ENCODE measurements at places on chromosomes 3 and 15. TPM values are rescaled to one million over a fixed set of nuclear protein-coding genes. Genes with fewer than 3 reads are reported as not detected.

- no peak for DNase-seq
Observed at GRCh38 chr15:90799639-90800170, 68.7 kb upstream of the FURIN start.

DNA sequence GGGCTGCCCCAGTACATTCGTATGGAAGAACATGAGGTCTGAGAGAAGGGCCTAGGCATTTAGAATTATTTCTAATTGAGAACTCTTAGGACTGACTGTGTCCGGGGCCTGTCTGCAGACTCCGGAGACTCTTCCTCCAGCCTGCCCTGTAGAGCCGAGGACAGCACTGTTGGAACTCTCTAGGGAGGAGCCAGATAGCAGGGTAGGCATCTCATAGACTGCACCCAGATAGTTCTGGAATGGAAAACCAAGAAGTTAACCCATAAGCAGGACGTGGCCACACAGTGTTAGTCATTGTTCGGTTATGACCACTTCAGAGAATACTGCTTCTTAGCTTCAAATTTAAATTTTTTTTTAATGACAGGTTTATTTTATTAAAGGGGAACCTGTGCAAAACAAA lies 59.5 kb downstream of the SNRK start:
- no peak for DNase-seq

GRCh38 chr3:89522155-89522554 lies 414.7 kb downstream of the EPHA3 start:
- no peak for DNase-seq

DNA sequence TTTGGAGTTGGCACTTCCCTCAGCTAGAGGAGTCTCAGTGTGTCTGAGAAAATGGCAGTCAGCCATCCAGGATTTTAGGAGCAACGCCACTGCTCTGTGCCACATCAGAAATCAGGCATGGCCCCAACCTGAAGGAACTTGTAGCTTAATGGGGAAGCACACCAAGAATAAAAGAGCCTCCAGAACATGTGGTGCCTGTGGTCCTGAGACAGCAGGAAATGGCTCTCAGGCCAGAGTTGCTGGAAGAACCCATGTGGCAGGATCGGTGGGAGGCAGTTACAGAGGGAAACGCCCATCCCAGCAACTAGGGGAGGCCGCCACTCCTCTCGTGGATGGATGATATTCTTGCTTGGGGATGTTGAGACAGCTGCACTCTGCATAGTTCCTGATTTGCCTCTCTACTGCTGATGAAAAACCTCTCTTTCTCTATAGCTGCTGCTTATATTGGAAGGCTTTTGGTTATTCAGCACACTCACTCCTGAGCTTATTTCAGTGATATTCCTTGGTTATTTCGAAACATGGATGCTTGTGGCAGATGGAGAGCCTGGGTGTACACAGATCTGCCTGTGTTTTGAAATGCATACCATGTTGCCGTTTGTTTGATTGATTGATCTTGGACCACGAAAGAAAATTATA lies 52.4 kb downstream of the KLHL25 start:
- no peak for DNase-seq

- DNase-seq, result no peak
Observed at GRCh38 chr15:98703126-98703685, 54.9 kb downstream of the IGF1R start.

GRCh38 chr3:139226731-139227130 lies 117.1 kb upstream of the MRPS22 start:
- no peak for DNase-seq

Gene GPR27
- total RNA-seq, result 8.5 TPM

Gene ST8SIA2
- not detected for total RNA-seq

Gene THSD4
- 14.4 TPM for total RNA-seq

Gene LRRC31
- total RNA-seq, result not detected

Gene A4GNT
- not detected for total RNA-seq
